ENCODE measurements at places on chromosomes 2 and 18. TPM values are rescaled to one million over a fixed set of nuclear protein-coding genes. Genes with fewer than 3 reads are reported as not detected.

Gene MALL
- 2.9 TPM for total RNA-seq

Gene PAX3
- total RNA-seq: not detected

Gene CABYR
- total RNA-seq: 3.5 TPM

Gene FBLN7
- 4.6 TPM for total RNA-seq

Gene DAPL1
- total RNA-seq: not detected
